ENCODE measurements at places on chromosomes 4 and X.

GRCh38 chrX:100710816-100711215 lies 21.1 kb downstream of the SYTL4 start:
- no peak for DNase-seq
- H3K27ac ChIP-seq, result no peak overlapping the region
- H3K4me3 ChIP-seq, result no peak overlapping the region
- H3K27me3 ChIP-seq, result peaks cover 14% of the 10 kb centered on the region
- H3K36me3 ChIP-seq, result no peaks in the 10 kb centered on the region

DNA sequence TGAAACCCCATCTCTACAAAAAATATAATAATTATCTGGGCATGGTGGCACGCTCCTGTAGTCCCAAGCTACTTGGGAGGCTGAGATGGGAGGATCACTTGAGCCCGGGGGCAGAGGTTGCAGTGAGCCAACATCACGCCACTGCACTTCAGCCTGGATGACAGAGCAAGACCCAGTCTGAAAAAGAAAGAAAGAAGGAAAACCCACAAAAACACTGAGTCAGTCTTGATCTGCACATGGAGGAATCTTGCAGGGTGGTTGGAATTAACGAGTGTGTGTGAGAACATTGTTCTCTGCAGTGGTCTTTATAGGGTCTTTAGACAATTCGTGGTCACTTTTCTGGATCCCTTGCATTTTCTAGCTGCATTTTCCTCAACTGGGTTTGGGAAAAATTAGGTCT lies 23.2 kb downstream of the ADD1 start:
- no peak for DNase-seq
- H3K27me3 ChIP-seq, result no peaks in the 10 kb centered on the region
- H3K4me1 ChIP-seq, result peaks cover 79% of the 10 kb centered on the region
- H3K27ac ChIP-seq, result peak overlapping the region; percentile 26

DNA sequence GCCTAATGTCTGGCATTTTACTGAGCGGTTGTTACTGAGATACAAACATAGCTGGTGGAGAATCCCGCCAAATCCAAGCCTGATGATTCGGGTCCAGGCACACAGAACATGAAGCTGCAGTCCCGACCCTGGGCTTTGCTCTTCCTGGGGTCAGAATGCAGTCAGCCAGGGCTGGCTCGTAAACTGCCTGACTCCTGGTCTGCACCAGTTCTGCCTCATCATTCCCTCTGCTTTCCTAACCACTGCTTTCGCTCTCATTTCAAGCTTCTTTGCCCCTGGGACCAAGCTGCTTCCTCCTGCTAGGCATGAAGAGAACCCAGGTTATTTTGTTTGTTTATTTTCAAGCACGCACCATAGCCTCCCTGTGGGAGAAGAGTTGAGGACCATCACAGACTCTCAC lies 39.3 kb downstream of the GATB start:
- no peak overlapping the region for H3K4me3 ChIP-seq
- peaks cover 2% of the 10 kb centered on the region for H3K4me1 ChIP-seq
- peaks cover 4% of the 10 kb centered on the region for H3K36me3 ChIP-seq
- H3K27ac ChIP-seq, result no peak overlapping the region
- H3K27me3 ChIP-seq, result no peaks in the 10 kb centered on the region
- no peak for DNase-seq

- no peak overlapping the region for H3K27ac ChIP-seq
- no peaks in the 10 kb centered on the region for H3K27me3 ChIP-seq
- DNase-seq, result no peak
- no peaks in the 10 kb centered on the region for H3K36me3 ChIP-seq
- no peak overlapping the region for H3K4me3 ChIP-seq
Observed at GRCh38 chr4:95510145-95510544, 38.6 kb downstream of the UNC5C start.

GRCh38 chr4:13766761-13767540 lies 139.4 kb upstream of the BOD1L1 start:
- H3K27me3 ChIP-seq, result no peaks in the 10 kb centered on the region
- no peaks in the 10 kb centered on the region for H3K4me1 ChIP-seq
- H3K27ac ChIP-seq, result no peak overlapping the region
- no peak overlapping the region for H3K4me3 ChIP-seq
- no peak for DNase-seq
- H3K36me3 ChIP-seq, result no peaks in the 10 kb centered on the region

DNA sequence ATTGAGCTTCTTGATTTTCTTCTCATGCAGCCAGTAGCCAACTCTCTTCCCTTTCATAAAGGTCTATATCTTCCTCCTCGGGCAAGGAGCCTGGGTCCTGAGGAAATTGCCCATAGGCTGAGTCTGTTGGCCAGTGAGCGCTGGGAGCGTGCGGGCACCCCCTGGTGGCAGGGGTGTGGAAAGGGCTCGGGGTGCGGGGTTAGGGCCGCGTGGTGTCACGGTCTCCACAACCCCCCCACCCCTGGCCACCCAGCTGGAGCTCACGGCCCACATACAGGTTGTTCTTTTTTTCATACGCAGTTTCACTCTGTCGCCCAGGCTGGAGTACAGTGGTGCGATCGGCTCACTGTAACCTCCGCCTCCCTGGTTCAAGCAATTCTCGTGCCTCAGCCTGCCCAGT lies 13.1 kb downstream of the RBM10 start:
- DNase-seq, result no peak
- no peak overlapping the region for H3K27ac ChIP-seq
- H3K4me1 ChIP-seq, result peaks cover 6% of the 10 kb centered on the region
- H3K4me3 ChIP-seq, result no peak overlapping the region

- peaks cover 36% of the 10 kb centered on the region for H3K4me1 ChIP-seq
- peak; percentile 50 for DNase-seq
- no peaks in the 10 kb centered on the region for H3K36me3 ChIP-seq
- peak overlapping the region; percentile 94 for H3K27ac ChIP-seq
- no peaks in the 10 kb centered on the region for H3K27me3 ChIP-seq
Observed at GRCh38 chrX:9456250-9457074, 8.4 kb upstream of the TBL1X start.

DNA sequence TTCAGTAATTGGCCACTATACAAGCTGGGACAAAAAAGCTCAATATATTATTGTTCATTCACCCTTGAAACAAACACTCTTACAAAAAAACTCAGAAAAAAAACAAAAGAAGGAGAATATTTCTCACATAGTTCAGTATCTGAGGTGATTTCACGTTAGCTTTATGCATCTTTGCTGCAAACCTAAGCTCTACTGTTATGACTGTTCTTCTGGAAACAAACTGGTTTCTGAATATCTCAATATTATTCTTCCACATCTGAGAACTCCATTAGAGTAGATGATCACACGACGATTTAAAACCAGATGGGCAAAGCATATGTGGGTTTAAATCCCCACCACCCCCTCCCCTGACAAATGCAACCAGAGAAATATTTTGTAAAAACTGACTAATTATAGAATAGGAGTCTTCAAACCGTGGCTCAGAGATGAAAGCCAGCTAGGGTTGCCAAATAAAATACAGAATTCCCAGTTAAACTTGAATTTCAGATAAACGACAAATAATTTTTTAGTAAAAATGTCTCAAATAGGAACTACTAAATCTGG lies 182.0 kb upstream of the FAM241A start:
- no peak overlapping the region for H3K27ac ChIP-seq
- H3K27me3 ChIP-seq, result no peaks in the 10 kb centered on the region
- no peak for DNase-seq
- H3K36me3 ChIP-seq, result no peaks in the 10 kb centered on the region
- H3K4me1 ChIP-seq, result no peaks in the 10 kb centered on the region
- H3K4me3 ChIP-seq, result no peak overlapping the region

DNA sequence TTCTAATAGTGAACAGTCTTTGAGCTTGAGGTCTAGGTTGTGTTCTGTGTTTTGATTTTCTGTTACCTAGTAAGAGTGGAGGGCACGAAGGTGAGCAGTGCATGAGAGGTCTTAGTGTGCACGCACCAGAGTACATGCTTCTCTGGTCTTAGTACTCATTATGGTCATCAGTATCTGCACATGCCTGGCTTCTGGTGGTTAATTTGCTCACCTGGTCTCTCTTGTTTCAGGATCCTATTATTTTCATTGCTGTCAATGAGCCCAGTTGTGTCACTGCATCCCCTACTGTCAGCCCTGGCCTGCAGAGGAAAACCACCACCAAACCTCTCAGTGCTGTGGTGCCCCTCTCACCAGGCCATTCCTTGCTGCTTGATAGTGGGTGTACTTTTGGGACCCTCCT lies 54.8 kb downstream of the NSUN7 start:
- H3K36me3 ChIP-seq, result no peaks in the 10 kb centered on the region
- DNase-seq, result no peak
- no peaks in the 10 kb centered on the region for H3K4me1 ChIP-seq

- H3K4me3 ChIP-seq, result peak overlapping the region; percentile 96
- peak overlapping the region; percentile 99 for H3K27ac ChIP-seq
- H3K36me3 ChIP-seq, result peaks cover 12% of the 10 kb centered on the region
Observed at GRCh38 chrX:135520022-135520552, 373 bp upstream of the INTS6L start.

DNA sequence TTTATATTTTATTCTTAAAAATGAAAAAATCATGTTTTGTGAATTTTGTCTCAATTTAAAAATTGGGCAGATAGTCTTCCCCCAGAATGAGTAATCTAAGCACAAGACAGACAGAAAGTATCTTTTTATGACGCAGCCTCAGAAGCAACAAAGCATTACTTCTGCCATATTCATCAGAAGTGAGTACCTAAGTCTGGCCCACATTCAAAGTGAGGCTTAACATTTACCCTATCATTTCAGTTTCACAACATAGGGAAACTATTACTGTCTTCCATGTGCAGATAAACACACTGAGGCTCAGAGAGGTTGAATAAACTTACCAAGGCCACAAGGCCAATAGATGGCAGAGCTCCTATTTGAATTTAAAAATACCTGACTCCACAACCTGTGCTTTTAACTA lies 4.4 kb upstream of the PRDX4 start:
- H3K27ac ChIP-seq, result peak overlapping the region; percentile 90
- no peak overlapping the region for H3K4me3 ChIP-seq
- H3K27me3 ChIP-seq, result no peaks in the 10 kb centered on the region
- DNase-seq, result peak; percentile 17
- peaks cover 36% of the 10 kb centered on the region for H3K4me1 ChIP-seq
- no peaks in the 10 kb centered on the region for H3K36me3 ChIP-seq

DNA sequence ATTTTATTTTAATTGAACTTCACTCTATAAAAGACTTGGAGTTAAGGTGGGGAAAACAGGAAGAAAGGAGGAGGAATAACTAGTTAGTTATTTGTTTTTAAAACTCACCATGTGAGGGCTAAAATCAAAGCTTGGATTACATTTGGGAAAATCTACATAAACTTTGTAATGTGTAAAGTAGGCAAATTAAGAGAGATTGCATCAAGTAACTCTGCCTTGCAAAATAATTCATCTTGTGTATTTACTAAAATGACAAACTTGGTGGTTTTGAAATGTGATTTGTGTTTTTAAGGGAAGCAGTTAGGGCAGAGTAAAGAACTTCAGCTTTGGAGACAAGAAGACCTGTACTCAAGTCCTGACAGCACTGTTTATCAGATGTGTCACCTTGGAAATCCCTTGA lies 43.3 kb upstream of the RASSF6 start:
- H3K27ac ChIP-seq, result no peak overlapping the region
- H3K4me1 ChIP-seq, result peaks cover 3% of the 10 kb centered on the region
- no peak for DNase-seq

DNA sequence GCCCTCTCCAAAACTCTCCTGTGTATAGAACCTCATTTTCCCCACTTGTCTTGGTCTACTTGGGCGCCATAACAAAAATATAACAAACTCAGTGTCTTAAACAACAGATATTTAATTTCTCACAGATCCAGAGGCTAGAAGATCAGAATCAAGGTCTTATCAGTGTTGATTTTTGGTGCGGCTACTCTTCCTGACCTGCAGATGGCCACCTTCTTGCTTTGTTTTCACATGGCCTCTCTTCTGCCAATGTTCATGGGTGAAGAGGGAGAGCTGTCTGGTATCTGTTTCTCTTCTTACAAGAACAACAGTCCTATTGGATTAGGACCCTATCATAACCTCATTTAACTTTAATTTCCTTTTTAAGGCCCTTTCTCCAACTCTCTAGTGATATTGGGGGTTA lies 177.3 kb downstream of the PABPC4L start:
- no peak overlapping the region for H3K4me3 ChIP-seq
- no peak for DNase-seq
- no peaks in the 10 kb centered on the region for H3K27me3 ChIP-seq
- H3K27ac ChIP-seq, result no peak overlapping the region
- no peaks in the 10 kb centered on the region for H3K36me3 ChIP-seq

- peak overlapping the region; percentile 75 for H3K4me3 ChIP-seq
- DNase-seq, result peak; percentile 15
- H3K27me3 ChIP-seq, result no peaks in the 10 kb centered on the region
- peaks cover 33% of the 10 kb centered on the region for H3K4me1 ChIP-seq
- H3K27ac ChIP-seq, result peak overlapping the region; percentile 81
Observed at GRCh38 chrX:40581336-40581920, 658 bp downstream of the ATP6AP2 start.

GRCh38 chr4:107956011-107956410 lies 24.7 kb downstream of the CYP2U1 start:
- no peak for DNase-seq
- peaks cover 1% of the 10 kb centered on the region for H3K27me3 ChIP-seq
- H3K4me3 ChIP-seq, result no peak overlapping the region
- no peaks in the 10 kb centered on the region for H3K4me1 ChIP-seq

DNA sequence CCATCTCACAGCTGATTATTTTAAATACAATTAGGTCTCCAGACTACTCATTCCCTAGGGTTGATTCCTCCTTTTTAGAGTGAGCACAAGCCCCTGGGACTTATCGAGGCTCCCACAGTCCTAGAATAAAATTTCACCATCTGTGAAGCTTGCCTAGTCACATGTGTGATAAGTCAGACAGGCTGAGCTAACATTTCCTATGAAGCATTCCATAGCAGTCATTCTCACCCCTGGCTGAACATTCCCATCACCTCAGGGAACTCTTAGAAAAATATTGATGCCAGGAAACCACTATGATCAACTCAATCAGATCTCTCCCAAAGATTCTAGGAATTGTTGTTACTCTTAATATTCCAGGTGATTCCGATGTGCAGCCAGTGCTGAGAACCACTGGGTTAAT lies 37.7 kb downstream of the ARHGEF9 start:
- H3K27ac ChIP-seq, result no peak overlapping the region
- peaks cover 2% of the 10 kb centered on the region for H3K36me3 ChIP-seq
- peaks cover 56% of the 10 kb centered on the region for H3K4me1 ChIP-seq

DNA sequence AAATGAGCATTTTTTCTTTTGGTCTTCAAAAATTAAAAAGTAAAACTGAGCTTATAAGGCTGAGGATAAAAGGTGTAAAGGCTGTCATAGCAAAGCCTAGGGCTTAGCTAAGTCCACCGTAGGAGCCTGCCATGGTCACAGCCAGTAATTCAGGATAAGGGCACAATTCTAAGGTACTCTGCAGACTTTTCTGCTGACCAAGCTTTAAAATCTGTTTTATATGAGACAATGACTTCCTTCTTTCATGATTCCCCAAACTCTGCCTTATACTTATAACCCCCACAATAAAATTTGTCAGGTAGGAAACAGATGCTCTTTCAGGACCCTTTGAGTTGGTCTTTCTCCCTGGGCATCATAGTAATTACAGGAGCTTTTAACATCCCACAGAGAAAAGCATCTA lies 138.5 kb downstream of the COL4A6 start:
- peaks cover 1% of the 10 kb centered on the region for H3K27me3 ChIP-seq
- no peak for DNase-seq
- no peaks in the 10 kb centered on the region for H3K4me1 ChIP-seq
- H3K4me3 ChIP-seq, result no peak overlapping the region
- H3K36me3 ChIP-seq, result no peaks in the 10 kb centered on the region

Measured in activated CD8-positive, alpha-beta T cell treated with anti-CD3 and anti-CD28 coated beads for 36 hours (primary cell).